ENCODE measurements at places on chromosomes 3 and 15.

DNA sequence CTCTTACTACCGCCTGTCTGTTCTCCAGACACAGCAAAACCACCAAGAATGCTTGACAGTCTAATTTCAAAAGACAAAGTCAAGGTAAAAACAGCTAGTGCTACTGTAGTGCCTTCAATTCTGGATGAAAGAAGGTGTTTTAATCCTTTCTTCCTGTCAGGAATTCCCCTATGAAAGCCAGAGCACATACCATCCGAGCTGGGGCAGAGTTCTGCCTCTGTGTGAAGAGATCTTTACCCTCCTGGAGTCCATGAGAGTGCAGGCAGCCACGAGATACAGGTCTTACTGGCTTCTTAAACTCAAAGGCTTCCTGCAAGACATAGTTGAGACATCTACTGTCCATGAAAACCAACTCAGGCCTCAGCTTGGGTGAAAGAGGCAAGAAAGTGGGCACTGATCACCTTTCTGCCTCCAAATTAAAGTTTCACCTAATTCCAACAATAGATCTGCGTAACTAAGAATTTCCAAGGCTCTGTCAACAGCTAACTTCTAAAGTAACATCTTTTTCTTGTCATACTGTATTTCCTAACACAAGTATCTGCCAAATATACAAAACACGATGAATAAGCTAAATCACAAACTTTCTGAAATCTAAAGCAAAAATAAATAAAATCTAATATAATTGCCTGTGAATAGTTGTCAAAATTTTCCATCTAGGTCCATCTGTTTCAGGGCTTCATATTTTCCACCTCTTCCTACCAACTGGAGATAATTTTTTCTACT is 7.5 kb downstream of the CDC25A start:
- no peak for DNase-seq

DNA sequence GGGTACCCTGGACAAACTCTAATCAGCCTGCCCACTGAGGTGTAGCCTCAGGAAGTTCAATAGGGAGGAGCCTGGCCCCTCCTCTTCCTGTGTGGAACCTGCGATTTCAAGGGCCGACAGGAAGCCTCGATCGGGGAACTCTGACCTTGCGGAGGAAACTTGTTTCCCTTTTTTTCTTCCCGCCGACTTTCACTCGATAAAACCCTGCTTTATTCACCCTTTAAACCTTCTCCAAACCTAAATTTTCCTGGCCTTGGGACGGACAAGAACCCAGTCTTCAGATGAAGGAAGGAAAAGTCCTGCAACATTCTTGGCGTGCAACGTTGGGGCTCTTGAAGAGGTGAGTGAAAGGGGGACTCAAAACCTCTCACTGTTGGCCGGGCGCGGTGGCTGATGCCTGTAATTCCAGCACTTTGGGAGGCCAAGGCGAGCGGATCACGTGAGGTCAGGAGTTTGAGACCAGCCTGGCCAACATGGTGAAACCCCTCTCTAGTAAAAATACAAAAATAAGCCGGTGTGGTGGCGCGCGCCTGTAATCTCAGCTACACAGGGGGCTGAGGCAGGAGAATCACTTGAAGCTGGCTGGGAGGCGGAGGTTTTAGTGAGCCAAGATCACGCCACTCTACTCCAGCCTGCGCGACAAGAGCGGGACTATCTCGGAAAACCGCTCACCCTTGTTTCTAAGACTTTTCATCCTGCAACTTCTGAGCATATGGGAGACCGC is 208.2 kb downstream of the ZNF385D start:
- no peak for DNase-seq

GRCh38 chr15:35173444-35174118 is 88.5 kb upstream of the NANOGP8 start:
- no peak for DNase-seq

- DNase-seq: no peak
Observed at GRCh38 chr3:126480861-126481260, 5.2 kb upstream of the ZXDC start.

GRCh38 chr3:128011140-128011539 is 41.1 kb upstream of the SEC61A1 start:
- no peak for DNase-seq

DNA sequence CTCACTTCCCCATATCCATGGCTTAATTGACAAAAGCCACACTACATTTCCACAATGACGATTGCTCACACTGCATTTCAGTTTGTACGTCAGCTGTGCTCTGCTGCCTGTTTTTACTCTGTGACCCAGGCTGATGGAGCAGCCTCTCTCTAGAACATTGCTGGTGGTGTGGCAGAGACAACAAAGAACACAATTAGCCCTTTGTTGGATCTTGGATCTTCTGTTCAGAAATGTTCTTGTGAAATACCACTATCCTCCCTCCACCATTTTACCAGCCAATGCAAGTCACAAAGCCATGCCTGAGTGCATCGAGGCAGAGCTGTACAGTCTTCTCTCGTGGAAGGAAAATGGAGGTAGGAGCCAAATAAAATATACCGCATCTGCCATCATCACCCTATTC is 56.9 kb upstream of the TBC1D5 start:
- DNase-seq: no peak

DNA sequence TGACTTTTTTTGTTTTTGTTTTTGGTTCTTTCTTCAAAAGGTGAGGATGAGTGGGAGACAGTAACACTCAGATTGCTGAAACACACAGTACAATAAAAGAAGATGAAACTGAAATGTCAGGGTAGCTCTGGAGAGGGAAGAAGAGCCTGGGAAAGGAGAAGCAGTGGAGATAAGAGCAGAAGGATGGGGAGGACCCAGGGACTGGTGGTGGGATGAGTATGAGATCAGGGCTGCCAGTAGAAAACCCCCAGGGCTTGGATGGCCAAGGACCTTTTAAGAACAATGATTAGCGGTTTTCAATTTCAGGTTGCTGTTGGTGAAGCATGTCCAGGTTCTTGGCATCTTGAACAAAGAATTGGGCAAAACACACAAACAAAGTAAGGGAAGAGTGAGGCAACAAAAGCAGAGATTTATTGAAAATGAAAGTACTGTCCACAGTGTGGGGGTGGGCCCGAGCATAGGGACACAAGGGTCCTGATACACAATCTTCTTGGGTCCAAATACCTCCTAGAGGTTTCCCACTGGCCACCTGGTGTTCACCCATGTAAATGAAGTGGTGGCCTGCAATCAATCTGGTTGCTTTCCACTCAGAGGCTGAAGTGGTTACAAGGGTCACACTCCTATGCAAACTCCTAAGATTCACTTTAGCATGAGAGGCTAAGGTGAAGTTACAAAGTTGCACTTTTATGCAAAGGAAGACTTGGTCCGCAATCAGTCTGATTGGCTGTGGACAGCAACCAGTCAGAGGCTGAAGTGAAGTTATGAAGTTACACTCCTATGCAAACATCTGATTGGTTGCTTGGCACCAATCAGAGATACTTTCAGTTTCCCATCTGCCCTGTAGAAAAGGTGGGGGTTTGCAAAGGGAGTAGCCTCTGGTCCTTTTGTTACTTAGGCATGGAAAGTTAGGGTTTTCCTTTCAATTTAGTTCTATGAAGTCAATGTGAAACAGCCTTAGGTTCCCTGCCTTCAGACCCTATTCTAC is 26.1 kb upstream of the MFSD1 start:
- no peak for DNase-seq

GRCh38 chr3:161250116-161250515 is 29.0 kb downstream of the NMD3 start:
- DNase-seq: no peak

- no peak for DNase-seq
Observed at GRCh38 chr15:74884428-74885223, 5.2 kb upstream of the MPI start.

DNA sequence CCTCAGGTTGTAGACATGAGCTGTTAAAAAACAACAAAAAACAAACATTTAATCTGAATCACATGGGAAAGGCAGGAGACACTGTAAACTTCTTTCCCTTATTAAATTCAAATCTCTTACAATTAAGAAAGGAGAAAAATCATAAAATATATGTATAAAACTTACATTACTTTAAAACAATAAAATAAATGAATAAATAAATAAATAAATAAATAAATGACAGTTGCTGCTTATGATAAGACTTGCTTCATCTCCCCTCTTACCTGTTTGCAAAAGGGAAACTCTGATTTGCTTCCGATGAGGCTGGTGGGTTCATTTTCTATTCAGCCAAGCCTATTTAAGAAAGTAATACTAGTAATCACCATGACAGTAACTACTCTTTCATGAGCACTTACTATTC is 353.4 kb upstream of the TBL1XR1 start:
- DNase-seq: no peak

DNA sequence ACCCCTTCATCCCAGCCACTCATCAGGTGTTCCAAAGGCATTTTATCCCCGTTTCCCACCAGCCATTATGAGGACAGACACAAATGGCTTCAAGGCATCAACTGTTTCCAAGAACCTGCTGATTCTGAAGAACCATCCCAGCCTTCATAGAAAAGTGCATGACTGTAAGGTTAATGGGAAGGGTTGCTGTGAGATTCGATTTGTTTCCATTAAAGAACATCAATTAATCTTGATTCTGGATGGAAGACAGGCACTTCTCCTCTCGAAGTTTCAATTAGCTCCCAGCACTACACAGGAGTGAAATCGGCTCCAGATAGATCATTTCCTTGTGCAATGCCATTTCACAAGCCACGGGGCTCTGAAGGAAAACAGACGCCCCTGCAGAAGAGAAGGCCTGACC is 25.8 kb downstream of the SRGAP3 start:
- no peak for DNase-seq

- no peak for DNase-seq
Observed at GRCh38 chr15:77510066-77511057, 89.7 kb downstream of the HMG20A start.

- DNase-seq: no peak
Observed at GRCh38 chr3:40723083-40723660, 198.4 kb downstream of the ZNF621 start.

GRCh38 chr15:62327406-62327805 is 162.3 kb upstream of the C2CD4B start:
- DNase-seq: no peak

GRCh38 chr15:98927022-98927421 is 80.6 kb downstream of the PGPEP1L start:
- DNase-seq: no peak

- no peak for DNase-seq
Observed at GRCh38 chr15:39787479-39787878, 4.8 kb upstream of the FSIP1 start.

GRCh38 chr3:111690242-111690641 is 95.1 kb upstream of the ZBED2 start:
- DNase-seq: no peak

DNA sequence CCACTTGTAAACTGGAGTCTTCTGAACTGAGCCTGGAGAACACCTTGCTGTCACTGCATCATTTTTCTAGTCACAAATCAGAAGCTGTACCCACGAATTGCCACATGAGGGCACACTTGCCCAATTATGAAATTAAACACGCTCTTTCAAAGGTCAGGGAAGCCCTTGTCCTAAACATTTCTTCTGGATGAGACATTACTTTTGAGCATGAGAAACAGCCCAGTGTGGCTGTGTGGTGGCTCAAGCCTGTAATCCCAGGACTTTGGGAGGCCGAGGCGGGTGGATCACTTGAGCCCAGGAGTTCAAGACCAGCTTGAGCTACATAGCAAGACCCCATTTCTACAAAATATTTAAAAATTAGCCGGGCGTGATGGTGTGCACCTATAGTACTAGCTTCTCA is 27.5 kb upstream of the CFAP161 start:
- DNase-seq: peak; percentile 10

DNA sequence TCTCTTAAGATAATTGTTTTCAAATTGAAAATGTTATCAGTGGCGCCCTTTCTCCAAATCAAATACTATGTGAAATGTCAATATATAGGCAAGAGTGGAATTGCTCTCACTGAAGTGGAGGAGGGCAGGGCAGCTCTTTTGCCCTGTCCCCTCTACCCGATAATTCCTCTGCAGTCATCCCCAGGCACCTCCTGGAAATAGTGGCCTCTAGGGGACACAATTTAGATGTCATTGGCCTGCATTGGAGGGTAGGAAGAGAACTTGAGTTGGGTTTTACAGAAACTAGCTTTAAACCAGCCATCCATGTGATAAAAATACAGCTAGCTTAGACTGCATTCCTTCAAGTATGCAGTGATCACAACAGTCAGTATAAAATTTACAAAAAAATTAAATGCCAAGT is 288.9 kb downstream of the EDEM1 start:
- no peak for DNase-seq

- no peak for DNase-seq
Observed at GRCh38 chr3:2360815-2361214, 262.1 kb downstream of the CNTN4 start.

- no peak for DNase-seq
Observed at GRCh38 chr15:58770519-58770856, 614 bp upstream of the MINDY2 start.

- DNase-seq: no peak
Observed at GRCh38 chr15:35616498-35617271, 70.7 kb upstream of the DPH6 start.

- no peak for DNase-seq
Observed at GRCh38 chr15:31458596-31459399, 132.2 kb downstream of the KLF13 start.

GRCh38 chr15:71790081-71790480 is 20.3 kb upstream of the NR2E3 start:
- no peak for DNase-seq

GRCh38 chr15:61974759-61975158 is 85.5 kb downstream of the VPS13C start:
- no peak for DNase-seq

GRCh38 chr3:182914341-182914740 is 66.0 kb downstream of the DCUN1D1 start:
- DNase-seq: no peak

GRCh38 chr15:74937272-74937589 is 642 bp downstream of the COX5A start:
- no peak for DNase-seq

DNA sequence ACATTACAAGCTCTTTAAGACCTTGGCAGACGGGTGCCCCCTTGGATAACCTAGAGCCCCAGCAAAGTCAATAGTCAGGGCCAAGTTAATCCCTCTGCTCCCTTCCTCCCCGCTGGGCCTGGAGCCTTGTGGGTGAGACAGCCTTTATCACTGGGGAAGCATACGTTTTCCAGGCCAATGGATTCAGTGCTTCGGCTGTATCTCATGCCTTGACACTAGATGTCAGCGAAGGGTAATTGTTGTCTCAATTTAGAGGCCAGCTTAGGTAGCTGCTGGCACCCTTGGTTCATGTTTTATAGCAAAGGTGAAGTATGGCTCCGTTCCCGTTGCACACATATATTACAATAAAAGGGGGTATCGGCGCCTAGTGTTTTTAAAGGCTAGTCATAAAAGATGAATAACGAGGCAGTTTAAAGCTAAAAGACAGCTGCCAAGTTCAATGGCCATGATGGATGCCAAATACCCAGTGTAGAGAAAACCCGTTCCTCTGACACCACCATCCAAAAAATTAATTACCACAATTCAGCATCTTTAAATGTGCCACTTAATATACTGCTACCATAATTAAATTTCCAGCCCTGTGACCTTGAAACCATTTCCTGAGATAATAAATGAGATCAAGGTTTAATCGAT is 52.3 kb upstream of the BNIP2 start:
- no peak for DNase-seq

GRCh38 chr3:56694867-56695683 is 12.0 kb upstream of the TASOR start:
- DNase-seq: no peak

- no peak for DNase-seq
Observed at GRCh38 chr3:21704796-21705195, 46.2 kb downstream of the ZNF385D start.

- no peak for DNase-seq
Observed at GRCh38 chr3:44529927-44530326, 25.1 kb upstream of the ZKSCAN7 start.

Measured in T-helper 9 cell (primary cell).